ENCODE measurements at places on chromosomes 1 and 21.

- peak; percentile 15 for DNase-seq
These were observed 42.8 kb downstream of the C8A start for GRCh38 chr1:56897150-56898004.

- no peak for DNase-seq
These were observed 61.5 kb downstream of the SIPA1L2 start for GRCh38 chr1:232568331-232568852.

GRCh38 chr1:10210841-10211804 is 753 bp downstream of the KIF1B start:
- DNase-seq = peak; percentile 95

DNA sequence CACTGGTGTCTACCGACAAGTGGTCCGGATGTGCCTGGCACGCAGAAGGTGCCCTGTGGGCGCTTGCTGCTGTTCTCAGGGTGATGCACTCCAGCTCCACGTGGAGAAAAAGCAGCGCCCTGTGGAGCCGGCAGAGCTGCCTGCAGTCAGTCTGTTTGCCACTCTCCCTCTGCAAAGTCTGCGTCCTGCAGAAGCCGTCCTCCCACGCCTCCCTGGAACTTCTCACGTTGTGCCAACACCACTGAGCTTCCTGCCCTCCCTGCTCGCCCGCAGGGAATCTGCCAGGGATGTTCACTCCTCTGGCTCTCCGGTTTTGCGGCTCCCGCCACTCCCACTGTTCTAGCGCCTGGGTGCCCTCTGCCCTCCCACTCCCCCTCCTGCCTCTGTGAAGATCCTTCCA is 19.8 kb upstream of the UBXN10 start:
- no peak for DNase-seq

DNA sequence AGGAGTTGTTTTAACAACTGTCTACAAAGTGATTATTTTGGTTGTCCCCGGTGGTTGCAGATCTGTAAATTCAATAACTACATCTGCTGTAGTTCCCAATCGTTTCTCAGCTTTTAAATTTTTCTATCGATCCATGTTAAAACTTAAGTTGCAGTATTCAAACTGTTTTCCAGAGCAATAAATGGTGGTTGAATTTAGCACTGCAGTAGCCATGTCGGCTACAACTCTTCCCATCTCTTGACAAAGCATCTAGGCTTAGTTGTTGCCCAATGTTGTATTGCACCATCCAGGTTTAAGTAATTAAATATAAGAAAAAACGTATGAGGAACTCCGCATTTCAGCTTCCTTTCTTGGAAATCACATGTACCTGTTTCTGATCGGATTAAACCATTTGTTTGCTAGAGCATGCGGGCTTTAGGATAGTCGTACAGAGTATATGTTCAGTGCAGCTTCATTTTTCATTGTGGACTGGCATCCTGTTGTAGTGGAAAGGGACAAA is 996 bp downstream of the CNIH4 start:
- no peak for DNase-seq
